ENCODE measurements at places on chromosomes 6 and 20.

- no peak for DNase-seq
Measured at GRCh38 chr6:3808759-3809514, 40.2 kb upstream of the FAM50B start.

DNA sequence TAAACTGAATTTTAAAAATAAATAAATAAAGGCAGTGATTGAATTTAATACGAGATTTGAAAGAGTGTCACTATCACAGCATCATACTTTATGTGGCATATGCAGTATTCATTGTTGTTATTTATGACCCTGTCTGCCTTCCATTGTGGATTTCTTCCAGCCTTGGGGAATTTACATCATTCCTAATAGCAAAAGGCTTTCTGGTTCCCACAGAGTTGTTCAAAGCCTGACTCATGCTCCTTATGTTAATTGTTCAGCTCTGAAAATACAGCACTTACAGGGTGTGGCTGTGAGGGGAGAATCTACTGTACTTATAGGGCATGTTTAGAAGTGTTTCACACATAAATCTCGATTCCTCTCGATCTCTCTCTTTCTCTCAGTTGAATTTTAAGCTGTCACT is 54.4 kb downstream of the JAG1 start:
- no peak for DNase-seq

DNA sequence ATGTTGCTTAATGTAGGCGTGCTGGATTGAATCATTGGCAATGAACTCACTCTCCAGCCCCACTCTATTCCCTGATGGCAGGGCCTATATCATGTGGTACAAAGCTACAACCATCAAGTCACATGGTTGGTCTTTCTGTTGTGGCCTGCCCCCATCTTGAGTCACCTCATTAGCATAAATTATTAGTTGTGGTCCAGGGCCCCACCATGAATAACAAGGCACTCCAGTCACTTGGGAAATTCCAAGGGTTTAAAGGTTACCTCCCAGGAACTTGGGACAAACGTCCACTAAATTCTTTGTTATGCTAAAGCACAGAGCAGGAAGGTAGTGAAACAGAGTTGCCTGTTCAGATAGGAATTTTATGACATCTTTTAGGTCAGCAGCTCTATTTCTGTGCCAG is 193.7 kb downstream of the SLC35F1 start:
- DNase-seq, result no peak

- peak; percentile 11 for DNase-seq
Measured at GRCh38 chr20:14055127-14055742, 59.9 kb downstream of the MACROD2 start.

GRCh38 chr6:107816818-107817217 is 7.3 kb downstream of the SCML4 start:
- DNase-seq, result no peak

DNA sequence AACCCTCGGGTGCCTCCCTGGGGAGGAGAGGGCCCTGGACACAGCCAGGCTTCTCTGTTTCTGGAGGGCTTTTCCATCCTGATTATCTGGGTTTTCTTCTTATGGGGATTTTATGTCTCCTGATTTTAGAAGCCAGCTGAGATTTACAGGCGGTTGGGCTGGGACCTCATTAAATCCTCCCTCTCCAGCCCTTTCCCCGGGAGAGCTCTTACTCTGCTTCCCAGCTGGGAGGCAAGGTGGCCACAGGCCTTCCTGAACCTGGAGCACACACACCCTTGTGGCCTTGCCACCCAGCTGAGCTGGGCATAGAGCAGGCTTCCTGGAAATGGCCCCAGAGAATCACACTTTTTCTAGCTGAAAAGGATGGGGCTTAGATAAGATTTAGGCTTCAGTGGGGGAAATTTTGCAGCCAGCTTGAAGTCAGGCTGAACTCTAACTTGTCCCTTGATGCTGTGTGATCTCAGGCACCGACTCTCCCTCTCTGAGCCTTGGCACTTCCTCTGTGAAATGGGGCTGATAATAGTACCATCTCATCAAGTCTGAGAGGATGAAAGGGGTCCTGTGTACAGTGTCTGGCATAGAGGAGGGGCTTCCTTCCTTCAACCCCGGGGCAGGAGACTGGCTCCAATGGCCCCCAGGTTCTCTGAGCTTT is 16.6 kb downstream of the VSTM2L start:
- no peak for DNase-seq

DNA sequence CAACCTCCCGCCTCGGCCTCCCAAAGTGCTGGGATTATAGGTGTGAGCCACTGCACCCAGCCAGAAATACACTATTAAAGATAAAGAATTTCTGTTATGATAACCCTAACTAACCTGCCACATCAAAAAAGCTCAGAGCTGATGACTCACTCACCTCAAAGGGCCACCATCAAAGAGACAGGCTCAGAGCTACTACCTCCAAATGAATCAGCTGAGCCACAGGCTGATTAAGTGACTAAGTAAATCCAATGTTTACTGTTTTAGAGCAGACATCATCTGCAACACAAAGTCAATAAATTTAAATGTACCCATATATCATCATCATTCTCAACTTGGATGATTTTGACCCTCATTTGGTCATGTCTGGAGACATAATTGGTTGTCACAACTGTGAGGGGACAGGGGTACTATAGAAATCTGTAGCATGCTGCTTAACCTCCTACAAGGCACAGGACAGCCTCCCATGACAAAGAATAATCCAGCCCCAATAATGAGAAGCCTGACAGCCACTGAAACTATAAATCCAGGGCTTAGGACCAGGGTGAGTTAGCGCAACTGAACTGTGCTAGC is 106.5 kb downstream of the ATP9A start:
- no peak for DNase-seq

DNA sequence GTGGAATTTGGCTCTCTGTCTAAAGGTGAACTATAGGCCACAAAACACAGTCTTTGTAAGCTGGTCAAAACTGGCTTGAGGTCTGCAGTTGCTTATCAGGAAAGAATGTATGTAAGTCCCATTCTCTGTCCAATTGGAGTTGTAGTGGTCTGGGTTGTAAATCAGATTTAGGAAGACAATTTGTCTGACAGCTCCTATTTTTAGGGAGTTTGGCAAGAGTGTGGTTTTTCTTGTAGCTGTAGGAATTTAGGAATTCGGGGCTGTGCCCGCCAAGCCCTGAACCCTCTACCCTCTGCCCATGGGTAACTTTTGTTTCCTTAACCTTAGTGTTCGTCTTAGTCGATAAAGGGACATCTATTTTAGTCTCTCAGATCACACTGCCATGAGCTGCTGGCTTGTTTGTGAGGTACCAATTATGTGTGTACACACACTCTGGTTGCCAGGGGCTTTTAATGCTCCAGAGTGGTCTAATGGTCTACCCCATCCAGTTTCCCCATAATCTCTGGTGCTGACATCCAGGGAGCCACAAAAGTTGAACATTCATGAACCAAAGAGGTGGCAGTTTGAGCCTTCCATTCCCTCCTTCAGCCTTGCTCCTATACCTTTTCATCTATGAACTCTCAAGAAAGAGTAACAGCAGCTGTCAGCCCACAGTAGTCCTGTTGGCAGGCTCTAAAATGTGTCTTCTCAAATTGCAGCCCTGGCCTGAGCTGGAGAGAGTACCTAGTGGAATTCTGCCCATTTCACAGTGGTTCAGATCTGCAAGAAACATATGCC is 93.0 kb downstream of the ANKRD6 start:
- no peak for DNase-seq

GRCh38 chr20:20009784-20010253 is 7.3 kb upstream of the NAA20 start:
- no peak for DNase-seq

- no peak for DNase-seq
Measured at GRCh38 chr6:89555031-89555430, 83.5 kb downstream of the LYRM2 start.

GRCh38 chr20:10259166-10259565 is 40.5 kb downstream of the SNAP25 start:
- DNase-seq, result no peak

- peak; percentile 64 for DNase-seq
Measured at GRCh38 chr6:168884646-168885086, 369.0 kb downstream of the THBS2 start.

DNA sequence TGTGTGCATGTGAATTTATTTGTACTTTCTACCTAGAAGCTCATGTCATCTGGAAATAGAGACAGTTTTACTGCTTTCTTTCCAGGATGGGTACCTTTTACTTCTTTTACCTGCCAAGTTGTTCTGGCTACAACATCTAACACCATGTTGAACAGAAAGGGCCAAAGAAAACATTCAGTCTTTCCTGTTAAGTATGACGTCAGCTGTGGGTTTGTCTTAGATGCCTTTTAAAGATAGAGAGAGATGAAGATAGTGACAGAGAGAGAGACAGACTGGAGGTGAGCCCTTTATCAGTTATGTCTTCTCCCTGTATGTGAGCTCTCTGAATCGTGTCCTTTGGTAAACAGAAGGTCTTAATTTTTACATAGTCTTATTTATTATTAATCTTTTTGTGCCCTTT is 3.4 kb upstream of the DACT2 start:
- DNase-seq, result no peak

- peak; percentile 39 for DNase-seq
Measured at GRCh38 chr6:170516783-170517616, 36.1 kb downstream of the PSMB1 start.

- DNase-seq, result no peak
Measured at GRCh38 chr6:52077961-52078625, 9.3 kb downstream of the PKHD1 start.

GRCh38 chr6:122704066-122704465 is 75.5 kb upstream of the FABP7 start:
- DNase-seq, result no peak

DNA sequence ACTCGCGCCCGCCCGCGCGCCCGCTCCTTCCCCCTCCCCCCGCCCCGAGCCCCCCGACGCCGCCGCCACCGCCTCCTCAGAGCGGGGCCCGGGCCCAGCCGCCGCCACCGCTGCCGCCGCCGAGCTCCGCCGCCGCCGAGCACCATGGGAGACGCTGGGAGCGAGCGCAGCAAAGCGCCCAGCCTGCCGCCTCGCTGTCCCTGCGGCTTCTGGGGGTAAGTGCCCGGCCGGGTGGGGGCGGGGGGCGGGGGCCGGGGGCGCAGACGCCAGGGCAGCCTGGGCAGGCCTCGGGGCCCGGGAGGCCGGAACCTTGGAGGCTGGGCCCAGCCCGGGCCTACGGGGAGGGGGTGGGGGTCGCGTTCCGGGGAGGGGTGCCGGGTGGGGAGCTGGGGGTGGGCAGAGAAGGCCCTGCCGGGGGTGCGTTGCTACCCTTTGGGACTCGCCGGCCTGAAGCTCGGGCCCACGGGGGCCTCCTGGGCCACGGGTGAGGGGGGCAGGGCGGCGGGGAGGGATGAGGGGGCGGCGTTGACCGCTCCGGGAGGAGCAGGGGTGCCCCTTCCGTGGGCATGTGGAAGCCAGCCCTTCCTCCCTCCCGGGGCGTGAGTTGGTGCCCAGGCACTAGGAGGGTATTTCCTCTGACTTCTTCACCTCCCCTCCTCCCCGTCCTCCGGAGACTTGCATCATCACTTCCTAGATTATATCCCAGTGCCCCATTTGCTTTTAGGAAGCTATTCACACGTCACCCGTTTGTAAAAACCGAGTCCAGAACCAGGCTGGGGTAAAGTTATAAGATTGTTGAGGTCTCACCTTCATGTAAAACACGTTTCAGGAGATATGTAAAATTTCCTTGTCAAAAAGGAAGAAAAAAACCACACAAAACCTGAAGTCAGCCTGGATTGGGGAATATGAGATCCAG is 533 bp downstream of the ZFAND3 start:
- DNase-seq, result peak; percentile 21

DNA sequence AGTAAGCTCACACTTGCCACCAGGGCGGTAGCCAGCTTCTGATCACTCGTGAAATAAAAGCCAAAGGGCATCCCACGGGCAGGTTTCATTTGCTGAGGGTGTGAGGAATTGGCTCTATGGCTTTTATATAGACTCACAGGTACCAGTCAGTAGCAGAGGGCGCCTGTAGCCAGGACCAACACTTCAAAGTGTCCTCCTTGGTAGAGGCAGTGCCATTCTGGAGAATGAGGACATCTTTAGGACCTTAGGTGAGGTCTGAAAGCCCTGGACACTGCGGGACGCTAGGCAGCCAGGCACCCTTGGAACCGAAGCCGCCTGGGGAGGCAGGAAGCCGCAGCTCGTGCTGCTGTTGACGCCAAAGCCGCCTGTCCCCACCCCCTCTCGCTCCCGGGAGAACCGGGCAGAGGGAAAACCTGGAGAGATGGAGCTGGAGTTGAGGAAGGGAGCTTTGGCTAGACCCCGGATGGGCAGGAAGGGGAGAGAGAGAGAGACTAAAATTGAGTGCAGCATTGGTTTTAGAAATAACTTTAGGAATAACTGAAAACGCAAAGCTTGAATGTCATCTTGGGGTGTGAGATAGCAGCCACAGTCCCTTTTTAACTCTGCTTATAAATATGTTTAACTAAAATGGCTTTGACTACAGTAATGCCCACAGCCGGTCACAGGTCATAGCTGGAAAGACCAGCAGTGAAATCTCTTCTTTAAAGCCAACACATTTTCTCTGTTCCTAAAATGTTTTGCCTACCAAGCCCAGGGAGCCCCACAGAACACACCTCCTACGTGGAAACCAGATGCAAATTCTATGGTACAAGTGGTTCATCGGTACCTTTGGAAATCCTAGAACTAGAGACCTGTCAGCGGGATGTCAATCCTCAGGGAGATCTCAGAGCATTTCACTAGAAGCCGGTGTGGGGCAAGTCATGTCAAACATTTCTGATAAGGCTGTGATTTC is 128.5 kb upstream of the CDYL start:
- DNase-seq, result no peak

DNA sequence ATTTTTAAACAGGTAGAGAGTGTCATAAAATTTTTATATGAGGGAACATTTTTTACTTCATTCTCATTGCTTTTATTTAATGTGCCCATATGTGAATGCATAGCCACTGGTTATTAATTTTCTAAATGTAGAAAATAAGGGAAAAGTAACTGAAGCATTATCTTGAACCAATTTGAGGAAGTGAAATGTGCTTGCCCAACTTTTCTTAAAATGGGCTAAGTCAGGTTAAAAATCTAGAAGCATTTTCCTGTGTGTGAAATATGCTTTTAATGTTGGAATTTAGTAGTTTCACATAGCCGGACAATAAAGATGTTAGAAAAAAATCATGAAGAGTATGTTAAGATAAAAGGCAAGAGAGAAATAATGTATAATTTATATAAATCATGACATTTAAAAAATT is 3.8 kb downstream of the SEC23B start:
- DNase-seq, result no peak

- no peak for DNase-seq
Measured at GRCh38 chr20:39829256-39829655, 859.8 kb downstream of the MAFB start.

DNA sequence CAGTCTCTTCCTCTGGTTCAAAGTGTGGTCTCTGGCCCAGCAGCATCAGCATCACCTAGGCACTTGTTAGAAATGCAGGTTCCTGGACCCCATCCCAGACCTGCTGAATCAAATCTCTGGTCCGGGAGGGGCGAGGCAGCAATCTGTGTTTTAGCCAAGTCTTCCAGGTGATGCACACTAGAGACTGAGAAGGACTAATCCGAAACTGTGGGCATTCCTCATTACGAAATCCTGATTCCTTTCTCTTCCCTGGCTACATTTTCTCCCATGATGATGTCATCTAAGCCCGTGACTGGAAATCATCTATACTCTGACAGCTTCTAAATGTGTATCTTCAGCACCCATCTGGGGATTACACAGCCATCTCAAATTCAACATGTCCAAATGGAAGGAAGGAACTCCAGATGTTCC is 39.7 kb upstream of the PRND start:
- DNase-seq, result no peak

All from activated CD4-positive, alpha-beta T cell treated with anti-CD3 and anti-CD28 coated beads, Interleukin-2, amount 50 U/mL, for 24 hours (primary cell).